ENCODE measurements at places on chromosomes 11 and 22. TPM values are rescaled to one million over a fixed set of nuclear protein-coding genes. Genes with fewer than 3 reads are reported as not detected.

DSCAML1 gene
- 1.2 TPM for total RNA-seq

PDGFB gene
- total RNA-seq, result 1.9 TPM

JHY gene
- total RNA-seq, result 1.9 TPM

NLRP10 gene
- total RNA-seq, result not detected

WBP2NL gene
- total RNA-seq, result 1.1 TPM

DNAJB13 gene
- not detected for total RNA-seq

NLRP14 gene
- total RNA-seq, result not detected

Measured in colonic mucosa (tissue), 4 donors.